Prostate gland (tissue), 2 donors: ENCODE measurements at places on chromosomes 2 and 18.

DNA sequence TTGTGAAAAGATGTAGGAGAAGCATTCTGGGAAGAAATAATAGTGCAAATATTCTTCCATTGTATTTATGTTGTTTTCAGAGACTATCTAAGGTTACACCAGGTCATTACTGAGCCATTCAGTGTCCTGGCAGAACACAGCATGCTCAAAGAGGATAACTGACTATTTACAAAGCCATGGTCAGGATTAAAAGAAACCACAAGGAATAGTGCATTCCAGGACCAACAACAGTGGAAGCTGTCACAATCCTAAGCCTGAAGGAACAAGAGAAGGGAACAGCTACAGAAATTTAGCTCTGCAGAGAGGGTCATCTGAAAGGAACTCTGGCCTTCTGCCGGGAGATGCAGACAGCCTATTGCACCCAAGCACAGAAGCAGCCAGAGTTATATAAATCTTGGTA is 116.7 kb downstream of the DSC3 start:
- no peak for DNase-seq

DNA sequence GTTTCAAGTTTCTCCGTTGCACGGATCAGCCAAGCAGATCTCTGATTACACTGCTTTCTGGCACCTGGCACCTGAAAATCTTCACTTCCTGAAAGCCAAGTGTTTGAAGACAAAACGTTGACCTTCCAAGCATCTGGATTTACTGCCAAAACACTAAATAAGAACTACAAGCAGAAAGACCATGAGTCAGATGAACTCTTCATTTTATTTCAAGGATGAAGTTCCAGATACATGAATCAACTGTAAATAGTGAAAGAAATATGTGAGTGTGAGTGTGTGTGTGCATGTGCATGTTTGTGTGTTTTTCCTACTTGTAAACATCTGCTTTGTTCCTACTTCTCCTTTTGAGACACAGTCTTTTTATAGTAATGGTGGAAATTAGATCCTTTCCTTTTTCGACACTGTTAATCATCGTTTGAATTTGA is 60.0 kb upstream of the DTNA start:
- no peak for DNase-seq

DNA sequence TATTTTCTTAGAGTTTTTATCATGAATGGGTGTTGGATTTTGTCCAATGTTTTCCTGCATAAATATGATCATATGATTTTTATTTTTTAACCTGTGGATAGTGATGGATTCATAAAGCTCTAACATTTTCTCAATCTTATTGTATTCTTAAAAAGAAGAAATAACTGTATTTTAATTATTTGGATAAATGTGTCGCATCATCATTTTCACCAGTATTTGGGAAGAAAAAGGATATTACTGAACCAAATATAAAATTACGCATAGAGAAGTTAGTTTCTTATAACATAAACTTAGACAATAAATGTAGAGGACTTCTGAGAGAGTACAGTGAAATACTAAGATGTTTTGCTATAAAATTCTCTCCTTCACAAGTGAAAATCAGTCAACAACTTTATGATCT is 126.0 kb upstream of the CHST9 start:
- no peak for DNase-seq

- no peak for DNase-seq
Measured at GRCh38 chr2:9618410-9618809, 12.4 kb downstream of the YWHAQ start.

- peak; percentile 48 for DNase-seq
Measured at GRCh38 chr18:371609-371982, 103.7 kb upstream of the THOC1 start.

DNA sequence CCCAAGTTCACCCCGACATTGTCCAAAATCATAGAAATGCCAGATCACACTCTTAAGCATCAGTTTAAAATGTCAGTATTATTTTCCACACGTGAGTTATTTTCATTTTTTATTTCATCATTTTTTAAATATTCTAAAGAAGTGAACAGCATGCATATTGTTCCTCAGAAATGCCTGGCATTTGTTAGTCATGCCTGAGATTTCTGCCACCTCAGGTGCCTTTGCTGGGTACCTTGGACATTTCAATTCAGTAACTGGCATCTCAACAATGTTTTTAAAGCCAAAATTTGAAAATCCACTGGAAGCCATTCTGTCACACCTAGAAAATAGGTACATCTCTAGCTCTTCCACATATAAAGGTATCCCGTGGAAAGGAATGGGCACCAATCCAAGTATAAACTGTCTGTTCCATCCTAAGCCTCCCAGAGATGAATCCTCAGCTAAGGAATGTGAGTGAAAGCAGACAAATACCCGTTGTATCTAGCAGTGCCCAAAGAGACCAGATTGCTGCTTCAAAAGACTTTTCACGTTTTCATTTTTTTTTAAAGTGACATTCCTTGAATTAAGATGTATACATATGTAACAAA is 159.8 kb downstream of the ZNF385B start:
- DNase-seq = no peak

DNA sequence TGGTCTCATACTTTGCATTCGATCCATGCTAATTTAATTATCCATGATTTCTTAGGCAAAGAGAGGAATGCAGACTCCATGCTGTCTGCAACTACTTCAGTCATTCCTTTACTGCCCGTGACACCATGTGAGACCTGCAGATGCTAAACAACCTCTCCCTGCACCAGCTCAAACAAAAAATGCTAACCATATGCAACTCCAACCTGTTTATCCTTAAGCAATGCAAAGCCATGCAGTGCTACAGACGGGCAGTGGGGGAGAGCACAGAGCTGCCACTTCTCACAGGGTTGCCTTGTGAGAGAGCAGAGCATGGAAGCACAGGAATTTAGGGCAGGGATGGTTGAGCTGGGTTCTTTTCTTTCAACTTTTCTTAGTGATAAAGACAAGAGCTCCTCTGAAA is 74.9 kb upstream of the KLHL14 start:
- no peak for DNase-seq

DNA sequence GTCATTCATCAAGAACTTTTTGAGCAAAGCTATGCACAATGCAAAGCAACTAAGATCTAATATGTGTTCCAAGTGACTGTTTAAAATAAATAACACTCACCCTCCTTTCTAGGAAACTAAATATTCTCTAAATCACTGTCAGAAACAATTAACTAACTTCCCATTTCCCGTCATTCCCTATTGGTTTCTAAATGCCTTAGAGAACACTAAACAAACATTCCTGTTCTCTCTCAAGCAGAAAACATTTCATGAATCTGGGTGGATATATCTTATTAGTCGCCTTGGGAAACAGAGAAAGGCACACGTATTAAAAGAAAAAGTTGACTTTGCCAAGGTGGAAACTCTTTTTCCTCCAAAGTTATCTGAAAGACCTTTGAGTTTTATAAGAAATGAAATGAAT is 735.2 kb downstream of the MBD2 start:
- no peak for DNase-seq

DNA sequence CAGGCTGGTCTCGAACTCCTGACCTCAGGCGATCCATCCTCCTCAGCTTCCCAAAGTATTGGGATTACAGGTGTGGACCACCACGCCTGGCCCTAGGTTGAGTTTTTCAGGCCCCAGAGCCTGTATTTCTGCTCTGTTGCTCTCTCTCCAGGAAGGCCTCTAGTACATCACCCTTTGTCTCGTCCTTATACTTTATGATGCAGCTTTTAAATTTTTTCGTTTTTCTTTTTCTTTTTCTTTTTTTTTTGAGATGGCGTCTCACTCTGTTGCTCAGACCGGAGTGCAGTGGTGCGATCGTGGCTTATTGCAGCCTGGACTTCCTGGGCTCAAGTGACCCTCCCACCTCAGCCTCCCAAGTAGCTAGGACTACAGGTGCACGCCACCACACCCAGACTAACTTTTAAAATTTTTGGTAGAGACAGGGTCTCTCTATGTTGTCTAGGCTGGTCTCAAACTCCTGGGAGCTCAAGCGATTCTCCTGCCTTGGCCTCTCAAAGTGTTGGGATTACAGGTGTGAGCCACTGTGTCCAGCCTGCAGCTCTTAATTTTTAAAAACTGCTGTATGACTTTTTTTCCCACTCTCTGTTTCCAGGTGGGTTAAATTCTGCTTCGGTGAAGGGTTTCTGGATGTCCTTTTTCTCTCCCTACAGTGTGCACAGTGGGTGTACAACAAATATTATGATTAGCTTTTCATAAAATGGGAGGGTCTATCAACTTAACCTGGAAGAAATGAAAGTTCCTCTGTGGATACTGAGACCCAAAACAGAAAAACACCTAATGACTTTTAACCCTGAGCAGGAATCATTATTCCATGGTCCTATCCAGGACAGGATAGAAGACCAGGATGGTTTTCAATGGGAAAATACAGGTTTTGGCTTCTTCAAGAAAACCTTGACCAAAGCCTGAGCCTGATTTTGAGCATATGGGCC is 47.9 kb downstream of the DDX1 start:
- DNase-seq = no peak

DNA sequence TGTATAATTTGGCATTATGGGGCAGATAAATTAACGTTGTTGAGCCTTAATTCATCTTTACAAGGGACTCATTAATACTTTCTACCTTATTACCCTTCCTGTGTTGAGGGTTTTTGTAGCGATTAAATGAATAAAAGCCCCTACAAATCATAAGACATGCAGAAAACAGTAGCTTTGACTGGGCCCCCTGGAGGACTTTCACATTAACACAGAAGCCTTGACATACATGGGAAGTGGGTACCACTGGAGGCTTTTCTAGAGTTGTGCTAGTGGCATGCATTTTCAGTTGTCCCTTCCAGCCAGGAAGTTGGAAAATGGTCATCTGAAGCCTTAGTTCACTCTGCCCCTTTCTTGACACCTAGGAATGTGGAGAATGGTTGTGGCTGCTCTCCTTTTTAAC is 30.2 kb downstream of the MTA3 start:
- DNase-seq = no peak

GRCh38 chr2:191789796-191790195 is 57.1 kb downstream of the CAVIN2 start:
- no peak for DNase-seq

DNA sequence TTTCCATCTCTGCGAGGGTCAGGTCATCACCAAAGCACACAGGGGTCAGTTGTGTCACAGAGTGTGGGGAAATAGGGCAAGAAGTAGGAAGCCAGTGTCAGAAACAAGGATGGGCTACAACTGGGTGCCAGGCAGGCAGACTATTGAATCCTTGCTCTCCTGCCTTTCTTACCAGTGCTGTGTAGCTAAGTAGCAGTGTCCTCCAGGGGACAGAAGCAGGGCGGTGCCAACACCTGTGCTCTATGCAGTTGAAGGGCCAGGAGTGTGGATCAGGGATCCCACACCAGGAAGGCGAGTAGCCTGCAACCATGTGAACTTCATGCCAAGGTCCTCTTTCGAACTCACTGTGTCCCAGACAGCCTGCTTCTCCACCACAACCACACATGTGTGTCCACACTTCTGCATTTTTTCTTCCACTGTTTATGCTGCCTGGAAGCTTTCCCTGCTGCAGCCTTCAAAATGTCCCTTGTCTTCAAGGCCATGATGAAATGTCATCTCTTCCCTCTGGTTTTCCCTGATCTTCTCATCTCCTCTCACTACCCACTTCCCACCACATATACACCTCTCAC is 25.4 kb upstream of the REG3G start:
- no peak for DNase-seq

GRCh38 chr2:9991221-9991620 is 39.7 kb downstream of the GRHL1 start:
- no peak for DNase-seq
